ENCODE measurements at places on chromosomes 1 and 21.

- no peak for DNase-seq
These were observed 173.6 kb downstream of the ZP4 start for GRCh38 chr1:237717106-237717505.

DNA sequence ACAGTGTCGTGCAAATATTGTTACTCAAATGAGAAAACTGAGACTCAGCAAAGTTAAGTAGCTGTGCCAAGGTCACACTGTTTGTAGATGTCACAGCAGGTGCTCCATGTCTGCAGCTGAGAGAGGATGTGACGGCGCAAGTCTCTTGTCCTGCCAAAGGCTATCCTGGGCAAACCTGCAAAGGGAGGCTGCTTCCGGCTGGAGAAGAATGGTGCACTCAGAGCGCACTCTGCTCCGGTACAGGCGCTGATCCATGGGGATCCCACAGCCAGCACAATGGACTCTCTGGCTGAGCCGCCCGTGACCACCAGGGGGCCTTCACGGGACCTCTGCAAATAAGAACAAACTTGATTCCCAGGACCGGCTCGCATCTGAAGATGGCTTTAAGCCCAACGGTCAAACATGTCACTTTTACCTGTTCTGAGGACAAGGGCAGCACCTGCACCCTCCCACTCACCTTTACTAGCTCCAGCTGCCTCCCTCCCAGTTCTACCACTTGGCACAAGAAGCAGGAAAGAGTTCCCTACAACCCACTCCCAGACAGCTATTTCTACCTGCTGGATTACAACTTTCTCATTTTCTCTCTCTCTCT lies 21.9 kb downstream of the RD3 start:
- no peak for DNase-seq

DNA sequence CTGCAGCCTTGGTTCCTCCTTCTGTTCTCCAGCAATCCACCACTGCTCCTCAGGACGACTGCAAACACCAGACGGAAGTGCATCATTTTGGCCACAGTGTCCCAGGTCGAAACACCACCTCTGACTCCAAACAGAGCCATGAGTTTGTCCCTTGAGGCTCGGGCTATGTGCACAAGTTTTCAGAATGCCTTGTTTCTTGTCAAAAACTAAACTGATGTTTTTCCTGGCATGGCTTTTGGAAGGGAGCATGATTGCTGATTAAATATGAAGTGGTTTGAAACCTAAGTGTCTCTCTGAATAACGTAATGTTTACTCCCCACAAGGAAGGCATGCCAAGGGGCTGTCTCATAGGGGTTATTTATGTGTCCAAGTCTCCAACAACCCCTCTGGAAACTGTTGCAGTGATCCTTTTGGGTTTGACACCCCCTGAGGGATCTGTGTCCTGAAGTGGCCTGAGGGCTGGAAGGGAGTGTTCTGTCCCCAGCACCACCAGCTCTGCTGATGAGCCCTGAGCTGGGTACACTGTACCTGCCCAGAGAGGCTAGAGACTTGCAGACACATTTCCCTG lies 132.7 kb downstream of the PLPP3 start:
- no peak for DNase-seq

DNA sequence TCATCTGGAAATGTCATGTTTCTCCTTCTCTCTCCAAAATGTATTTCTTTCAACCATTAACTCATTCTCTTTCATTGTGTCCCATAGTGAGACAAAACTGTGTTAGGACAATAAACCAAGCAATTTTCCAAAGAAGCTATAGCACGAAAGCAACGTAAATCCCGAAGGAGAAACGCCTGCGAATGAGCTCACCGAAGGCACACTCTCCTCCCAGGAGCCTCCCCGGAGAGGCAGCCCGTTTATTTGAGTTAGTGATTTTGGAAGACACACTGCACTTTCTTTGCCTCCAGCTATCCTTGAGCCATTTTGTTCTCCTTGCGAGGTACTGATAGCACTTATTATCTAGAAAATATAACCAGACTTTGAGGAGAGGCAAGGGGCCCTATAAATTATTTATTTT lies 41.2 kb downstream of the RSPH1 start:
- no peak for DNase-seq

GRCh38 chr1:232940262-232940661 lies 10.1 kb upstream of the NTPCR start:
- DNase-seq: no peak
